ENCODE measurements at places on chromosomes 13 and 19. TPM values are rescaled to one million over a fixed set of nuclear protein-coding genes. Genes with fewer than 3 reads are reported as not detected.

CEACAM7 gene
- not detected for total RNA-seq

TYK2 gene
- 57.2 TPM for total RNA-seq

C13orf42 gene
- total RNA-seq, result not detected

DNAAF3 gene
- total RNA-seq, result 0.33 TPM

OR7C1 gene
- not detected for total RNA-seq

ICAM4 gene
- total RNA-seq, result not detected

NLRP7 gene
- total RNA-seq, result not detected

GPC6 gene
- total RNA-seq, result not detected

ZNF17 gene
- 11.4 TPM for total RNA-seq

STOML3 gene
- not detected for total RNA-seq

OR7D2 gene
- total RNA-seq, result not detected

CACNA1A gene
- 0.65 TPM for total RNA-seq

GRAMD1A gene
- total RNA-seq, result 50.8 TPM

HRC gene
- not detected for total RNA-seq

FLT3LG gene
- 3.3 TPM for total RNA-seq

BRSK1 gene
- 0.29 TPM for total RNA-seq

All from vein endothelial cell (primary cell).